C1 segment of cervical spinal cord (tissue), 14 donors: ENCODE measurements at places on chromosomes 3 and 15.

DNA sequence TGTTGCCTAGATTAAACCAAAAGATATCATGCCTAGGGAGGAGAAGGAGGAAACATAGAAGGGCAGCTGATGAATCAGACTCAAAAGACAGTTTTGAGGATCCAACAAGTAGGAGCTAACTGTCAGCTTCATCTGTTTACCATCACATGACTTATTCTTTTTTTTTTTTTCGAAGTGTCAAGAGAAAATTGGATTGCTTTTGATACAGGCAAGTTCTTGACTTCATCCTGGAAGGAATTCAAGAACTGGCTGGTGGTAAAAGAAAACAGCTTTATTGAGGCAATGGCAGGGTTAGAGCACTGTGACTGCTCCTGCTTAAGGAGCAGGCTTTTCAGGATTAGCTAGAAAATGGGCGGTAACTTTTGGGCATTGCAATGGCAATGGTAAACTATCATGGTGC, 227.5 kb upstream of the KCNMB2 start:
- no peak for DNase-seq

GRCh38 chr3:195169011-195169649, 101.8 kb downstream of the XXYLT1 start:
- no peak for DNase-seq

DNA sequence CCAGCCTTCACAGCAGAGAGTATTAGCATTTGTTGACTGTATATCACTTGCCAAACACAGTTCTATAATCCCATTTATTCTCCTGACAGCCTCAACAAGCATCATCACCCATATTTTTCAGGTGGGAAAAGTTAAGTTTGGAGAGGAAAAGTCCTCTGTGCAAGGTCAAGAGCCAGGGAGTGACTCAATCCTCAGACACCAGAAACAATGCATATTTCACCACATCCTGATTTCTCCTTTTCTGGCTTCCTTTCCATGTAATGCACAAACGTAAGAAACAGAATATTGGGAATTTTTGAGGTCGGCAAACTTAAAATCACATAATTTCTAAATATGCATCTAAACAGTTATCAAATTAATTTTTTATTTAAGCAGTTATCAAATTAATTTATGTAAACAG, 116.0 kb upstream of the GADL1 start:
- no peak for DNase-seq

DNA sequence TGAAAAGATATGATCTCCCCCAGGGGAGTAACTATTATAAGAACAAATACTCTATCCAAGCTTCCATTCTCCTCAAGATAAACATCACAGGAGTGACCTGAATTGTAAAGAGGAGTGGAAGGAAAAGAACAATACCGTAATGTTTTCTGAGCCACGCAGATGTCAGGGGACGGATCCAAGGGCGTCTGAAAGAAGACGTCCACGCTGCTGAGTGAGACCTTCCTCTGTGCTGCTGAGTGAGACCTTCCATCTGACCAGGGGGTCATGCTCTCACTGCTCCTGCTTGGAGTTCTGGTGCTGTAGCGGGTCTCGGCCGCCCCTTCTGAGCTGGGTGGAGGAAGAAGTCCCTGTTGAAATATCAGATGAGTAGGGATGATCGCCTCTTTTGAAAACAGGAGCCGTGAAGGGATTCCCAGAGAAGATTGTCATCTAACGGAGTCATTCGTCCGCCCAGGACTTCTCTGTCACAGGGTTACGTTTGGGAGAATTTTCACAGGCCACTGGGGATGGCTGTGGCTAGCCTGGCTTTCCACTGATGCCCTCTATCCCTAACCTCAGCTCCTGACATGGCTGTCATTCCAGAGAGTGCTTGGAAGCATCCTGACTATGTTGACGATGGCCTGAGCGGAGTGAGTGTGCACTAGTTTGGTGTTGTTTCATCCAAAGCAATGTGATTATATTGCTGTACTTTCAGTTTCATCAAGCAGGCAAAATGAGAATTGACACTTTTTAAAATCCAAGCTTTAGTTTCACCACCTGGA, 184.9 kb downstream of the APBA2 start:
- peak; percentile 43 for DNase-seq

GRCh38 chr3:78665776-78666469, 1101.9 kb downstream of the ROBO1 start:
- DNase-seq = no peak

GRCh38 chr3:34957677-34958076, 681.6 kb upstream of the ARPP21 start:
- DNase-seq = no peak

DNA sequence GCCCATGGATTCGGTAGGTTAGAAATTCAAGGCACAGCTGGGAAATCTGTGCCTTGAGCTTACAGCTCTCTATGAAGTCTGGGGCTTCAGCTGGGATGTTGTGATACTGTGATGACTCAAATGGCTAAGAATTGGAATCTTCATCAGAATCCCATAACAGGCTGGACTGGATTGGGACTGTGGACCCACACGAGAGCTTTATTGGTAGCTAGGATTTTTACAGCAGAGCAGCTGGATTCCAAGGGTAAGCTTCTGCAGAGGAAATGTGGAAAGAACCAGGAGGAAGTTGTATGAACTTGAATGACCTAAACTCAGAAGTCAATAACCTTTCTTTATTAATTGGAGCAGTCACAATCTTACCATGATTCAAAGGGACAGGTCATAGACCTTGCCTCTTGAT, 1187.1 kb downstream of the ROBO1 start:
- no peak for DNase-seq

DNA sequence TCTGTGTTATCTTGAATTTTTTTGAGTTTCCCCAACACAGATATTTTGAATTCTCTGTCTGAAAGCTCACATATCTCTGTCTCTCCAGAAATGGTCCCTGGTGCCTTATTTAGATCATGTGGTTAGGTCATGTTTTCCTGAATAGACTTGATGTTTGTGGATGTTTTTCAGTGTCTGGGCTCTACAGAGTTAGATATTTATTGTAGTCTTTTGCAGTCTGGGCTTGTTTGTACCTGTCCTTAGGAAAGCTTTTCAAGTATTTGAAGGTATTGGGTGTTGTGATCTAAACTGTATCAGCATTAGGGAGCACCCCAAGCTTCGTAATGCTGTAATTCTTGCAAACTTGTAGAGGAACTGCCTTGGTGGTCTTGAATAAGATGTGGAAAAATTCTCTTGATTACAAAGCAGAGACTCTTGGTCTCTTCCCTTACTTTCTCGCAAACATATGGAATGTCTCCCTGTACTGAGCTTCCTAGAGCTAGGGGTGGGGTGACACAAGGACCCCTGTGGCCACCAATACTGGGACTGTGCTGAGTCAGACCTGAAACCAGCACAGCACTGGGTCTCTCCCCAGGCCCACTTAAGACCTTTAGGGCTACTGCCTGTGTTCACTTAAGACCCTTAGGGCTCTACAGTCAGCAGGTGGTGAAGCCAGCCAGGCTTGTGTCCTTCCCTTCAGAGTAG, 26.5 kb downstream of the TM4SF18 start:
- DNase-seq = no peak

DNA sequence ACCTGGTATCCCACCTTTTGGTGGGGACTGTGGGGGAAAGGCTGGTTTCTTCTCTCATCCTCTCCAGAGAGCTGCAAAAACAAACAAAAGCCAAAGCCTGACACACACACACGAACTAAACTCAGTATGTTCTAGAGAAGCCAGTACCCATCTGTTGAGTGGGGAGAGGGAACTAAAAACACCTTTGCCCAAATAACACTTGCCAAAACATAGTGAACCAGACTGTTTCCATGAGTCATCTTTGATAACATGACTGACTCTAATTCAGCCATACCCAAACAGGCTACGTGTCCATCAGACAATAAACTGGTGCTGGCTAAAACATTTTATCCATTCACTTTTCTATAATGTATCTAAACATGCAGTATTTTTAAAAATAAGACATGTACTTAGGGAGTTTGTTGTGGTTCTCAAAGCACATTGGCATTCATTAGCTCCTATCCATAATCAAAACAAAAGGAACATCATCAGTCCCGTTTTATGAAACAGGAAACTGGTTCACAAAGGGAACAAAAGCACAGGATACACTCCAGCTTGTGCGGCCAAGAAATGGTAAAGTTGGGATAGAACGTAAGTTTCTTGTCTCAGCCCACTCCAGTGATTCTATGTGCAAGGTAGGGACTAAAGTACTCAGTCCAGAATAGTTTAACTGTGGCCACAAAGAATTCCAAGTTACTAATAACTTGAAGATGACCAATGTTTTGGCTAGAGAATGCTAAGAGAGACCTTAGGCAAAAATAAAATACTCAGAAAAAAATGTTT, 16.1 kb downstream of the LYSMD2 start:
- no peak for DNase-seq

- DNase-seq = no peak
These were observed 63.5 kb downstream of the KAT2B start for GRCh38 chr3:20103731-20104130.

- DNase-seq = no peak
These were observed 782.6 kb downstream of the DIPK2A start for GRCh38 chr3:144754076-144754783.

DNA sequence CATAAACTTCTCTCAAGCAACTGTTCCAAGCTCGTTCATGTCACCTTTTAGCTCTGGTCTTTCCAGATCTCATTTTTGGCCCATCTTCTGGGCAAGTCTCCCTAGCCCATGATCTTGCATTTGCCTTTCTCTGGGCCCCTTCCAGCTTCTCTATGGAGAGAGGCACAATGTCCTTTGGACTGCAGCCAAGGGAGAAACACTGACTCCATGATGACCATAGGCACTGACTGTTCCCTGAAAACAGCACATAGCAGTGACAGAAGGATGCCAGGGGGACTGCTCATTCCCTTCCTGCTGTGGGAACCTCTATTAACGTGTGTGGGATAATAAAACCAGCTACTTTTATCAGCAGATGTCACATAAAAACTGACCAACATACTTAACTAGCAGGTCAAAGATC, 60.3 kb downstream of the STRIT1 start:
- DNase-seq = peak; percentile 14

DNA sequence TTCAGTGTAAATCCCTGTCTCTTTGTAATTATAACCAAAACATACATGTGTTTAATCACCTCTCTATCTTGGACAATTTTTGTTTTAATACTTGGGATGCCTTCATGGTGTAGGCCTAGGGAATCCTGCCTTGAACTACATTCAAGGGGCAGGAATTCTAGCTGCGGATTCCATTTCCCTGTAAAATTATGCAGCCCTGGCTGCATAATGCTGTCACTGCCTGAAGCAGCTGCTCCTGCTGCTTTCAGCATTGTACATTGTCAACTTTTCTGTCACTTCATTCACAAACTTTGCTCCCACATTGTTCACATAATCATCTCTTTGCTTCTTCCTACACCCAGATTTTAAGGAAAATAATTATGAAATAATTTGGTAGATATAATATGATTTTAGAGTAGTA, 638.7 kb downstream of the RBMS3 start:
- DNase-seq = no peak

DNA sequence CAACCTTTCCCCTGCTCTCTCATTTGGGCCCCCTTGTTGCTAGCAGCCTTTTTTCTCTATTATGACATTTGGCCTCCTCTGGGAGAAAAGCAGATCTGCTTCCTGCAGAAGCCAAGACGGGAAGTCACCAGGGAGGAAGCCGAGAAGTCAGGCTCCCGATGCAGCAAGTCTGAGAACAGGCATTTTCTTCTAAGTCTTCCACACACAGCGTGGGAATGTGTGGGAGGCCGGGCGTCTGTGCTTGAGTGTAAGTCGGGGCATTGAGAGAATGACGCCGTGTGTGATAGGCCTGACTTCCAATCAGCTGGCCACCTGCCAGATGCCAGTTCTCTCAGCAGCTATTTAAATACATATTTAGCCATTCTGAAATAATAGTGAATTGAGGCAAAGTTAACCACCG, 75.8 kb upstream of the FAM98B start:
- DNase-seq = no peak

- no peak for DNase-seq
These were observed 476.6 kb upstream of the ROBO1 start for GRCh38 chr3:80244390-80244789.

DNA sequence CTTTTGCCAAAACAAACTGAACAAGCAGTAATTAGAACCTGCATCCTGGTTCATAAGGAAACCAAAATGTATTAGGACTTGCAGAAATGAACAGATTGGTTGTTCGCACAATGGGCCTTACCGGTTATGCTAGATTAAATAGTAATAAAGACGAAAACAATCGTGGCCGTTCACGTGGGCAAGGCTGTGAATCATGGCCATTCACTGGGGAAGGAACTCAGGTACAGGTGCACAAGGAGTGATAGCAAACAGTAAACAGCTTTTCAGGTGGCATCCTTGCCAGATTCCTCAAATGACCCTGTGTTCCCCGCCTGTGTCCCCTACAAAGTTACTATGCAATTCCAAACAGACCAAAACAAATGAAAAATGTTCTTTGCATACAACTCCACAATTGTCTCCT, 8.2 kb downstream of the LRIG1 start:
- no peak for DNase-seq

DNA sequence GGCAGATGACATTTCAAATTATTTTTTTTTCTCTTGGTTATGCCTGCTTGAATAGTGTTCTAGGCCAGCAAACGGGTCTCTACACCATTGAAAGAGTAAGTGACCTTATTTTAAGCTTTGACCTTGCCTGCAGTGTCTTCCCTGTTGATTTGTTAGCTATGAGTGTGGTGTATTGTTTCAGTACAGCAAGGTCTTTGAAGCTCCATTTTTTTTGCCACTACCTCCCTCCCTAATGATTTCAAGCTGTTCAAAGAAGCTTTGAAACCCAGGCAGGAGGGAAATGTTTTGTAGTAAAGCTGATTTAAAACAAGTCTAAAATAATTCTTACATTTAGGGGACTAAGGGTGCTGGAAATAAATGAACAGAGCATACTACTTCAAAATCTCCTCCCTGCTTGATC, 1249.8 kb downstream of the ROBO1 start:
- no peak for DNase-seq

DNA sequence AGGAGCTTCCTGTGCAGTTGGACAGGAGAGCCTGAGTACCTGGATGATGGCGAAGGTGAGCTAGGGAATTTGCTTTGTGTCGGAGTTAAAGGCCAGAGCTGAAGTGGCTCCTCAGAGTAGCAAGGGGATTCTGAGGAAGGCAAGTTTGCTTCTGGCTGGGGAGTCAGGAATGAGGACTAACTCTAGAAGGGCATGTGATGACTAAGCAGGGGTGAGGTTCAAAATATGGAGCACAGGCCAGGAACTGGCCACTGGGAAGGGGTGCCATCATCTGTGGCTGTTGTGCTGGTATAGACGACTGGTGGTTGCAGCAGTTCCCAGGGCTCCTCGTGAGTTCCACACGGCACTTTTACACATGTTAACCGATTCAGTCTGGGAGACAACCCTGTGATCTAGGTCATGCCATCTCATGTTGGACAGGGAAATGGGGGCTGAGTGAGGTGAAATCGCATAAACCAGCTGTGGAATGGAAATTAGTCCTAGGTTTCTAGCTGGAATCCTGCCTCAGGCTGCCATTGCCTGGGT, 100.8 kb downstream of the EEFSEC start:
- no peak for DNase-seq
